ENCODE measurements at places on chromosomes 1 and 21.

GRCh38 chr1:176448340-176448739, 14.6 kb upstream of the PAPPA2 start:
- no peak for DNase-seq

GRCh38 chr1:148318123-148318903, 164.8 kb downstream of the PPIAL4G start:
- DNase-seq, result peak; percentile 78

- DNase-seq, result no peak
These were observed 108.3 kb downstream of the ETS2 start for GRCh38 chr21:38913893-38914527.

GRCh38 chr21:40436261-40436660, 410.7 kb downstream of the DSCAM start:
- no peak for DNase-seq

- DNase-seq, result no peak
These were observed 6.3 kb downstream of the MX2 start for GRCh38 chr21:41367945-41368734.

- DNase-seq, result no peak
These were observed 46.6 kb downstream of the LYST start for GRCh38 chr1:235820061-235820460.

- DNase-seq, result no peak
These were observed 7.7 kb downstream of the PCP4L1 start for GRCh38 chr1:161266202-161266601.

GRCh38 chr1:65880611-65881010, 87.9 kb downstream of the PDE4B start:
- no peak for DNase-seq

- DNase-seq, result peak; percentile 59
These were observed 32.4 kb downstream of the PRMT2 start for GRCh38 chr21:46667741-46668380.

DNA sequence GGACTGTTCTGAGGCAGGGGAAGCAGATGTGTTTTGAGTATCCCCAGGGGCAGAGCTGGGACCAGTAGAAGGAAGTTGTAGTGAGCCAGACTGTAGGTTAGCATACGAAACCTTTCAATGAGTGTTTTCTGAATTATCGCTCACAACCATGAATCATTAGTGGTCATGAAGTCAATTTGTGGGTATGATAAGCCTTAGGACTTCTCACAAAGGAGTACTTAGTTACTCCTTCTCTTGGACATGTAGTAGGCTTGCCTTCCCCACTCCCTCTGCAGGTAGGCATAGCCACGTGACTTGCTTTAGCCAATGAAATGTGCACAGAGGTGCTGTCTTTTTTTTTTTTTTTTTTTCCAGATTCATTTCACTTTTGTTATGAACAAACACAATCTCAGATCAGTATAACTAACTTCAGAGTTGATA, 23.9 kb upstream of the FAAH start:
- peak; percentile 42 for DNase-seq

GRCh38 chr1:117370509-117370908, 3.3 kb downstream of the MAN1A2 start:
- no peak for DNase-seq

DNA sequence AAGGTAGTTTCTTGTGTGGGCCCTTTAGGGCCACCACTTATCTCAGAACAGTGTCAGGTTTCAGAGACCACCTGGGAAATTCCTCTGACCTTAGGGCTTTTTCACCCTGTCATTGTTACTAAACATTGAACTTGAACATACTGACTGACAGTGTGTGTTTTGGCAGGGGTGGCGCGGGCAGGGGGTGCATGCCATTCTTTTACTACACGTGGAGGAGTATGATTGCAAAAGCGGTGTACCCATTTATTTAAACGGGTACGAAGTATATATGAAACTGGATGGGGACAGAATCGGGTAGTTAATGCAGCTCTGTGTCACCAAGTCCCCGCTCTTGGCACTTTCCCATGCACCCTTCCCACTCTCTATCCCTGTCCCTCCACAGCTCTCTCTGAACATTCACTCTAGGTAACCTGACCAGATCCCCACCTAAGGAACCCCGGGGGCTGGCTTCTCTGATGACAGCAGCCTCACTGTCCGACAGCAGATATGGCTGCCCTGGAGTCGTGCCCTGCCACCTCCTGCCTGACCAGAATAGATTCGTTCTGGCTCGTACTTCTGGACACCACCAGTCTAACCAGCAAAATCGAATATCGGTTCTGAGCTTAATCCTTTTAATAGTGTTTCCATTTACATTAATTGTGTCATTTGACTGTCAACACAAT, 51.3 kb downstream of the NFASC start:
- DNase-seq, result no peak

GRCh38 chr1:156709757-156710489, 4.5 kb upstream of the CRABP2 start:
- no peak for DNase-seq

DNA sequence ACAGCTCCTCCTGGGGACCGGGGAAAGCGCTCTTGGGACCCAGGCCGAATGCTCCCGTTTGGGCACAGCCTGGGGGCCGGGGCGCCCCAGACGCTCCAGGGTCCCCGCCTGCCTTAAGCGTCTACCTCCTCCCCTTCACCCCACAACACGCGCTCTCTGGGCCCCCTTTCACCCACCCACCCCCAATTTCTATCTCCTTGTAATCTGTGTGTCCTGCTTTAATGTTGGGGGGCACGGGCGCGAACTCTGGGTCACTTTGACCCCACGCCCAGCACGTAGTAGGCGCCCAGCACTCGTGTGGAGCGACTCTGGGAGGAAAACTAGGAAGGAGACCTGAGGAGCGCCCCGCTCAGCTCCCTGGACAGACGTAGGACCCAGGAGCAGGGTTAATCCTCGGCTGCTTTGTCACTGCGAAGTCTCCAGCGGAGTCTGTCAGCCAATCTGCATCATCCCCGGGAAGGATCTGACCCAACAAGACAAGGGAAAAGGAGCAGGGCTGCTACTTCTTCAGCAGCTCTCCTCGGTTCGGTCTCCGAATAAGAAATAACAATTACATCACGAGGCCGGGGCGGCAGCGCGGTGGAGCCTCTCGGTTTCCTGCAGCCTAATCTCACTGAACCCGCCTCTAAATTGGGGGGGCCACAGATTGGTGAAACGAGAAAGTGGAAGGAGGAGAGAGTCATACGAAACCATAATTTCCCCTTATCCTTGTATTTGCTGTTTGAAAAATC, 757 bp upstream of the NRIP1 start:
- DNase-seq, result peak; percentile 82

GRCh38 chr1:235105051-235106043, 23.3 kb downstream of the TOMM20 start:
- no peak for DNase-seq

- no peak for DNase-seq
These were observed 18.8 kb downstream of the SLC1A7 start for GRCh38 chr1:53123453-53124140.

DNA sequence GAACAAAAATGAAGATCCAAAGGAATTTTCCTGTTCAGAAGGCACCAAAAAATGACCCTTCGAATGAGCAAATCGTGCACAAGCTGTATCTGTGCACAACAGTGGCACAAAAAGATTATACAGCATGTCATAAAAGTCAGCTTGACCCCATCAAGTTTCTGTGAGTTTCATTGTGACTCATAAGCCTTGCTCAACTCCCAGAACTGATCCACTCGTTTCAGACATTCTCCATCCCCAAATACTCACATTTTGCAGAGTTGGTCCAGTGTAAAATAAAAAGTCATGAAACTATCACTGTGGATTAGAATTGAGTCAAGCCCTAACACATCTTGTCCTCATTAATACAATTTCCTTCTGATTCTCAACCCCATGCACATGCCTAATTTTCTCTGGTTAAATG, 174.7 kb upstream of the PKN2 start:
- no peak for DNase-seq
